ENCODE measurements at places on chromosomes 4 and X.

DNA sequence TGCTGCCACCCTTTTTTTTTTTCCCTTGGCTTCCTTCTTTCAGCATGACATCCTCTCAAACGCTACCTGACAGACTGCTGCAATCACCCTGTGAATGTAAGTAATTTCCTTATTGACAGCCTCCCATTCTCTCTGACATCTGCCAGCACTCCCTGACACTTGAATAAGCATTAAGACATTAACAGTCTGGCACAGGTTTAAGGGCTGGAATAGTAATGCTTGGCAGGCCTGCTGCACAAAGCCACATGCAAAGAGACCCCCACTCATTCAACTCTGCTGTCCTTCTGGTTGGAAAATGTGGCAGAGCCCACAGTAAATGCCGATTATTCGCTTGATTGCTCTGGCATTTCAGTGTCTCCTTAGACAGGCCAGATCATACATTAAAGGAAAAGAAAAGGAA is 28.1 kb upstream of the RASGEF1B start:
- no peak for DNase-seq

- DNase-seq = peak; percentile 0
These were observed 168.9 kb downstream of the ZNF674 start for GRCh38 chrX:46376246-46376885.

- no peak for DNase-seq
These were observed 229.6 kb downstream of the UNC5C start for GRCh38 chr4:95319169-95319568.

DNA sequence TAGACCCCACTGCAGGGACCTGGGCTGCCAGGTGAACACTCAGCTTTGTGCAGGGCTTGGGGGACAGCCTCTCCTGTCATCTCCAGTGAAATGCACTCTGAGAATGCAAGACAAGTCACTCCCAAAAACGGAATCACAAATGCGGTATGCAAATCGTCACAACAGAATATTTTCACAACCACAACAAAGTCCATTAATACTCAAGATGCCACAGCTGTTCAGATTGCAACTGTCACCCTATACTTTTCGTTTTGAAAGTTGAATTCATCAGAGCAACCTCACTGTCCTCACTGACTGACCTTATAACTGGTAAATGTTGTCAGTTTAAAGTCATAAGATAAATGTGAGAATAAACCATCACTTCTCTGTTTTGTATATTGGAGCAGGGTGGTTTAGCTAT is 16.6 kb downstream of the JAKMIP1 start:
- DNase-seq = no peak

DNA sequence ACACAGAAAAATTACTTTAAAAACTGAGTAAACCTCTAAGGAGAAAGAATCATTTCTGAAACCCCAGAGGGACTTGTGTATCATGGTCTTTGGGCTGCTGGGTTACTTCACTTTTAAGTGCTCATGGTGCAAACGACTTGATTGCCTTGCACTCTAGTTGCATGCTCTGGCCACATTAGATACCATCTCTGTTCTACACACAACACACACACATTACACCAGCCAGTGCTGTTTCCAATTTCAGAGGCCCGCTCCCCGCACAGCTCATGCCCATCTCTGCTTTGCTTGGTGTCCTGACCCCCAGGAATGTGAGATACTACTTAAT is 2.1 kb downstream of the PPP3CA start:
- DNase-seq = no peak

DNA sequence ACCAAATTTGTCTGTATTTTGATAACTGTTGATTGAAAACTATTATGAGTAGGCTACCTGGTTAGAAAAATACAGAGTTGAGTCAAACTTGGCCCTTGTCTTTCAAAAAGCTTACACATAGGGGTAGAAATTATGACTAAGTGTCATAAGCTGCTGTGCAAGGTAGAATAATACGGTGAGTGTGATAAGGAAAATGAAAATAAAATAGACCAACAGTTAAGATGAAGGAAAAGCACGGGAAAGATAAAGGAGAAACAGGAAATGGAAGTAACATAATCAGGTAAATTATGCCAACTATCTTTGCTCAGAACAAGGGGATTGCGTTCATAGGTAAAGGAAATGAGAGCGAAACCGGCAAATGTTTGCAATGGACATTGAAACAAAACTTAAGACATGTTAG is 302.5 kb downstream of the PCDH7 start:
- no peak for DNase-seq

GRCh38 chrX:68685685-68686084 is 38.2 kb downstream of the STARD8 start:
- DNase-seq = no peak

- peak; percentile 64 for DNase-seq
These were observed 2.1 kb upstream of the APBB2 start for GRCh38 chr4:41216294-41217019.

DNA sequence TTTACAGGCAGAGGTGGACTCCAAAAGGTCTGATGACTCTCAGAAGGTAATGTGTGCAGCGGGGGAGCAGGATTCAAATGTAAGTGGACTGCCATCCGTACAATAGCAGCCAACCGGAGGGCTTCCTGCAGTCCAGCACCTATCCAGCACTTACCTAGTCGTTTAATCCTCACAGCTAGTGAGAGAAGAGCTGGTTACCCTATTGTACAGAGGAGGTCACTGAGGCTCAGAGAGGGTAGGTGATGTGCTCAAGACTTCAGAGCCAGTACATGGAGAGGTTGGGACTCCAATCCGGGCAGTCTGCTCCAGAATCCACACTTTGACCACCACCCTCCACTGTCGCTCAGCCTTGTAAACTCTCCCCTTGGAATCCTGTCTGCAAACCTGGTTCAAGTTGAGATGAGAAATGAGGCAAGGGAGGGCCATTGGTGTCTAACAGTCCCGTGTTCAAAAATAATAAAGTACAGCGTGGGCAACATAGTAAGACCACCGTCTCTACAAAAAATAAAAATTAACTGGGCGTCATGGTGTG is 22.5 kb upstream of the JAKMIP1 start:
- peak; percentile 20 for DNase-seq

- DNase-seq = no peak
These were observed 649.3 kb downstream of the STPG2 start for GRCh38 chr4:97493815-97494518.

DNA sequence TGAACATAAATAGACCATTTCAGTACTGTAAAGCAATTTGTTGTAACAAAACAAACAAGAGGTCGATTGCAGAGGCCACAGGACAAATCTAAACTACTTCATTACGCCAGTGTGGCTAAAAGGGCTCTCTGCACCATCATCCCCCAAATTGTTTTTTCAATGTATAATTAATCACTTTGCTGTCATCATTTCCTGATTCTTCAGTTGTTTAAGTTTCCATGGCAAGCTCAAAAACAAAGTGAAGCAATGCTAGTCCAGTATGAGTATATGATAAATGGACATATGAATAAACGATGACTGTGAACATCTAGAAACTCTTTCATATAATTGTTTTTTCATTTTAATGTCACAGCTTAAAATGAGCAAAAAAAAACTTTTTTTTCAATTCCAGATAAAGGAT is 235.4 kb upstream of the FGF13 start:
- DNase-seq = no peak

DNA sequence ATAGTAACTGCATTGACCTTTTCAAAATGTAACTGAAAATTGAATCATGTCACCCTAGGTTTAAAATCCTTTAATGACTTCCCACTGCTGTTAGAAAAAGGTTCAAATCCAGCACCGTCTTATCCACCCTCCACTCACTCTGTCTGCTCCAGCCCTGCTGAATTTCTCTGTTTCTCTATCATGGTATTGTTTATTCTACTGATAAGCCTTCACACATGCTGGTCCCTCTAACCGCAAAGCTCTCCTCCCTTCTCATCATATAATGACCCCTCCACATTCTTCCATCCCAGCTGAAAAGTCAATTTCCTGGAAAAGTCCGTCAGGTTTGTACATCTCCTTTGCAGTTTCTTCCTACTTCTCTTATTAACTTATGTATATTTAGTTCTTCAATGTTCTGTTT is 389.2 kb upstream of the F9 start:
- no peak for DNase-seq

DNA sequence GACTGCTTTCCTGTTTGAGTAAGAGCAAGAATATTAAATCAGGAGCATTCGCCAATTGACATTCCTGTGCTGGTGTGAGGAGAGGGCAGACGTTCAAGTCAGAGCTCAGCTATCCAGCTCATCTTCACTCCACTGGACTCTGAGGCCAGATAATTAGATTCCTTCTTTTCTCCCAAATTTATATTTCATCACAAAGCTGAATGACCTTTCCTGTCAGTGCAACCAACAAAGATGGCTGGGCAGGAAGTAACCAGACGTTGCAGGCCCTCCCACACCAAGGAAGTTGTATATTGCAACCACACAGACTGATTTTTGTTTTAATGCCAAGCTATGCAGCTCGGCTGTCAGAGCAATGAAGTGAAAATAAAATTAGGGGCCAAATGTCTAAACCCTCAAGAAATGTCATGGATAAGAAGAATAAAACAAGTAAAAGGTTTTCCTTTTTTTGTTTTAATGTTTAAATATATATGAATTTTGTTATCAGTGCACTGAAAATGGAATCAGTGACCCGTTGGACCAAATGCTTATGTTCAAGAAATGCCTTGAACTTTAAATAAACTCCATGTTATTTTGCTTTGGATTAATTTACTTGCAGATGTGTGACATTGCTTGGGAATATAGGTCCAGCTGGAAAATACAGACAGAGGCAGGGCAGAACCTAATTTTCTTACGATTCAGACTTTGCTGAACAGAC is 578.9 kb upstream of the FAT1 start:
- no peak for DNase-seq

DNA sequence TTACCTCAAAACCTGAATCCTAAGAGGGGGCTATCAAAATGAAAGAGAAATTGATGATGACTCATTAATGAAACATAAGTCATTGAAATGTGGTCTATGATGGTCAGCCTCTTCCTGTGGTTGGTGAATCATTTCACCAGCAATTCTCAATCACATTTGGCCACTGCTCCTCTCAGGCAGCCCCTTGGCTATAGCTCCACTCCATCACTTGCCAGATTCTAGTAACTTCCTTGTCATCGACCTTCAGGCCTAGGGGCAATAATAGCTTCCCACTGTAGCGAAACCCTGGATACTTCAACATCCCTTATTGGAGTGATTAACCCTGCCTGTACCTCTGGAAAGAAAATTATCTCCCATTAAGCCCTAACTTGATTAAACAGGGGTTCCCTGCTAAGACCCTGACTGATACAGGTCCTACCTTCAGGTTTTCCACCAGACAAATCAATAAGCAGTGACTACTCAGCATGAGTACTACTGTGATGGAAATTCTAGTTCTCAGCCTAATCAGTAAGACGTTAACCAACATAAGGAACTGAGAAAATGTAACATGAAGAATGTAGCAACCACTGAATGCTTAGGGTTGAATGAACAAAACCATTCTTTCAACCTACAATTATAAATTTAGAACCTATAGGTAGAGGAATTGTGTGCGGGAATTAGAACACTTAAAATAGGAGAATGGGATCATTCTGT is 30.4 kb downstream of the ADH7 start:
- no peak for DNase-seq

DNA sequence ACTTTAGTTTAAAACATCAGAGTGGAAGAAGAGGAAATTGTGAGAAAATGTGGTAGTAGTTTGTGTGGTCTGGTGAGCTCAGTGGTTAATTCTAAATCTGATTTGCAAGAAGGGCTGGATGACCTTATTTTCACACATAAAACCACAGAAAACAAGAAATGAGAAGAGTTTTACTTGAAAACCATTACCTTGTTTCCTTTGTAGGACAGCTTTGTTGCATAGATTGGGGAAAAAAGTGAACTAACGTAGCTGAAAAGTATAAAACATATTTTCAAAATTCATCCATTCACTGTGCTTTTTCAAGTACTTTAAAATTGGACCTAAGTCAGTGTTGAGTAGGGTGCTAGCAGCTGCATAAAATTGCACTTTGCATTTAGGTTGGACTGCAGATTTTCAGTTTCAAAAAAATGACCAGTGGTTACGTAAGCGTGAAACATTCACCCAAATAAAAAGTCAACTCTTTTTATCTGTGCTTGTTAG is 211.3 kb downstream of the ARHGAP10 start:
- no peak for DNase-seq

- no peak for DNase-seq
These were observed 18.4 kb downstream of the XIAP start for GRCh38 chrX:123878252-123878721.

- DNase-seq = no peak
These were observed 418.6 kb downstream of the INPP4B start for GRCh38 chr4:142427456-142427855.

DNA sequence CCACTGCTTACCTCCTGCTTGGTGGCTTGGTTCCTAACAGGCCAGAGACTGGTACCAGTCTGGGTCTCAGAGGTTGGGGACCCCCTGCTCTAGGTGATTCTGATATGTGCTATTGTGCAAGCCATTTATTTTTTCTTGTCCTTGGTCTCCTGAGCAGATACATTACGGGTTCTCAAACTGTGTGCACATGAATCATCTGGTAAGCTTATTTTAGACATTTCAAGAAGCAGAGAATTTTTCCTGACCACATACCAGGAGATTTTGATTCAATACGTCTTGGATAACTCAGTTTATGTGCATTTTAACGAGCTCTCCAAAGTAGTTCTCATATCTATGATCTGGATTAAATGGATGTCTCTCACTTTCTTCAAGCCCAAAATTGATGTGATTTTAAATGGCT is 77.2 kb downstream of the FHIP1A start:
- DNase-seq = no peak

GRCh38 chr4:24973747-24974601 is 56.8 kb downstream of the LGI2 start:
- DNase-seq = peak; percentile 14

DNA sequence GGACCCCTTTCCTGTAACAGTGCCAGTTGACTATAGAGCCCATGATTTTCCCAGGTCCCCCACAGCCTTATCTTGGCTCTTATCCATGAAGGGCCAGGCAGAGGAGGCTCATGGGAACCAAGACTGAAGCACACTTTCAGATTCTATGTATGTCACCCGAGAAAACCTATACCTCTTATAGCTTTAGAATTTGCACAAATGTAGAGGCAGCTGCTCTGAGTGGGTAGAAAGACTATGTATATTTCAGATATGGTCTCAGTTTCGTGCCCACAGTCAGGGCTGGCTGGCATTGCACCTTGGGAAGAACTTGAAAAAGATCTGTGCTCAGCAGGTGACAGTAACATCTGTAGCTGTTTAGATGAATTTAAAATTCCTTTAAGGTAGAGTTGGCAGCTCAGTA is 8.3 kb upstream of the LNX1 start:
- no peak for DNase-seq

- no peak for DNase-seq
These were observed 915.5 kb upstream of the LCORL start for GRCh38 chr4:18937080-18937479.

DNA sequence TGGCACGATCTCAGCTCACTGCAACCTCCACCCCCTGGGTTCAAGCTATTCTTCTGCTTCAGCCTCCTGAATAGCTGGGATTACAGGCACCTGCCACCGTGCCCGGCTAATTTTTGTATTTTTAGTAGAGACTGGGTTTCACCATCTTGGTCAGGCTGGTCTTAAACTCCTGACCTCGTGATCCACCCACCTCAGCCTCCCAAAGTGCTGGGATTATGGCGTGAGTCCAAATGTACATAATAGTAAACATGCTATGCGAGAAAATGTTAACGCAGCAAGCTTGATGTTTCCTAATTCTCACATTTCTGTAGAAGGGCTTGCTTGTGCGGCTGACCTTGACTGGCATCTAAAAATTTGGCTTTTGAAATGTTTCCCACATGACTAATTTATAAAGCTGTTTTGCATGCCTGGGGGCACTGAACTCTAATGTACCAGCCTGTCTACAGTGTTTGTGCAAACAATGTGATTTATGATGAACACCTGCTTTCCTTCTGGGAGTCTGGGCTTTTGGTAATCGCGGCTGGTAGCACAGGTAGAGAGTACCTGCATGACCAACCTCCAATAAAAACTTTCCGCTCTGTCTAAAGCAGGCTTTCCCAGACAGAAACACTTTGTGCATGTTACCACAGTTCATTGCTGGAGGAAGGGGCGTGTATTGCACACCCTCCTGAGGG is 216.8 kb downstream of the IL15 start:
- DNase-seq = no peak

All from amygdala (tissue), 56 donors.